ENCODE measurements at places on chromosomes 13 and 19. TPM values are rescaled to one million over a fixed set of nuclear protein-coding genes. Genes with fewer than 3 reads are reported as not detected.

Gene SMARCA4
- total RNA-seq: 111 TPM

Gene ZNF492
- 2.7 TPM for total RNA-seq

Gene ZNF611
- 30.2 TPM for total RNA-seq

Gene LRRC4B
- total RNA-seq: not detected

Gene FGF21
- not detected for total RNA-seq

Gene TEX26
- not detected for total RNA-seq

- H3K4me3 ChIP-seq: no peak overlapping the region
- no peak overlapping the region for H3K27ac ChIP-seq
- peak; percentile 16 for DNase-seq
- H3K27me3 ChIP-seq: peaks cover 18% of the 10 kb centered on the region
These were observed 371.9 kb downstream of the KCNRG start for GRCh38 chr13:50387051-50387581.

DNA sequence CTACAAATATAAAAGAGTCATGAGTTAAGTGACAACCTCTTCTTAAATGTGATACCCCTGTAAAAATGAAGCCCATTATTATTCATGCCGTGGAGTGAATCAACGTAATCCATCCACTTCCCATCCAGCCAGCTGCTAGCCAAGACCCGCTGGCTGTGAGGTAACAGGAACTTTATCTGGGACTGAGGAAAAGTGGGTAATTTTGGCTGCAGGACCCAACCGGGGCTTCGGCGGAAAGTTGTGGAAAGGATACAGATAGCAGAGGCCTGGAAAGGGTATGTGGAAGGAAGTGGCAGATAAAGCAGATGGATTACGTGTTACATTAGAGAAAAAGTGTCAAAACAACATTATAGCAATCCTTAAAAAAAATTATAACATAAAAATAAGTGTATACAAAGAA is 48.3 kb downstream of the SLC7A1 start:
- H3K27ac ChIP-seq: no peak overlapping the region
- no peak for DNase-seq
- no peaks in the 10 kb centered on the region for H3K27me3 ChIP-seq
- peaks cover 28% of the 10 kb centered on the region for H3K36me3 ChIP-seq

DNA sequence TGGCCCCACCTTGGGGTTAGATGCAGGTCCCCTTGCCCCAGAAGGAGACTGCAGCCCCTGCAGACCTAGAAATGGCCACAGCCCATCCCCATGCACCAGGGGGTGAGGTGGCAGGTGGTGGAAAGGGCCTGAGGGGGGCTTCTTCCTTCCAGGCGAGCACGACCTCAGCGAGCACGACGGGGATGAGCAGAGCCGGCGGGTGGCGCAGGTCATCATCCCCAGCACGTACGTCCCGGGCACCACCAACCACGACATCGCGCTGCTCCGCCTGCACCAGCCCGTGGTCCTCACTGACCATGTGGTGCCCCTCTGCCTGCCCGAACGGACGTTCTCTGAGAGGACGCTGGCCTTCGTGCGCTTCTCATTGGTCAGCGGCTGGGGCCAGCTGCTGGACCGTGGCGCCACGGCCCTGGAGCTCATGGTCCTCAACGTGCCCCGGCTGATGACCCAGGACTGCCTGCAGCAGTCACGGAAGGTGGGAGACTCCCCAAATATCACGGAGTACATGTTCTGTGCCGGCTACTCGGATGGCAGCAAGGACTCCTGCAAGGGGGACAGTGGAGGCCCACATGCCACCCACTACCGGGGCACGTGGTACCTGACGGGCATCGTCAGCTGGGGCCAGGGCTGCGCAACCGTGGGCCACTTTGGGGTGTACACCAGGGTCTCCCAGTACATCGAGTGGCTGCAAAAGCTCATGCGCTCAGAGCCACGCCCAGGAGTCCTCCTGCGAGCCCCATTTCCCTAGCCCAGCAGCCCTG is 4.2 kb upstream of the F10 start:
- no peak overlapping the region for H3K4me3 ChIP-seq
- no peak overlapping the region for H3K27ac ChIP-seq
- no peaks in the 10 kb centered on the region for H3K4me1 ChIP-seq

DNA sequence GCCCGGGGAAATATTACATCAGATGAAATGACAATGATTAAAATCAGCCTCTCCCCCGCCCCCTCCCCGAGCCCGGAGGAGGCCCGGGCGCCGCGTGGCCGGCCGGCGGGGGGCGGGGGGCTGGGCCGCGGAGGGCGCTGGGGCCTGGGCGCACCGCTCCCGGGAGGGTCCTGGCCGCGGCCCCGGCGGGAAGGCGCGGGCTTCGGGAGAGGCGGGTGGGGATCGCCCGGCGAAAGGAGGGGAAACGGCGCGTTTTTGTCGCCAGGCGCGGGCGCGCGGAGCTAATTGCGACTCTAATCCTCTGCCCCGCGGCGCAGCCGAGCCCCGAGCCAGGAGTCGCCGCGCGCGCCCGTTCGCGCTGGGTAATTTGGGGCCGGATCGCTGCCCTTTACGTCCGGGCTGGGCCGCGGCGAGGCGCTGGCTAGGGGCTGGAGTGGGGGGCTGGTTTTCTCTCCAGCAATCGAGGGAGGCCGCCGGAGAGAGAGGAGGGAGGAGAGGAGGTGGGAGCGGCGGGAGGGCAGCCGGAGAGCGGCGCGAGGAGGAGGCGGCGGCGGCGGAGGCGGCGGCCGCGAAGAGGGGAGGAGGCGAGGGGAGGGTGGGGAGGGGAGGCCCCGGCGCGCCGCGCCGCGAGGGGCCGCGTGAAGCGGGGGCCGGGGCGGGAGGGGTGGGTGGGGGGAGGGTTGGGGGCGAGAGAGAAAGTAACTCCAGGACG is at the start of gene KCTD15:
KCTD15 (plus strand) TSS at position 707 of the 712 bp plus-strand sequence. CDS start 3,585 bp downstream, outside the sequence.
- peaks cover 2% of the 10 kb centered on the region for H3K4me1 ChIP-seq
- peak within 1 kb of the TSS; percentile 66 for H3K4me3 ChIP-seq
- H3K27ac ChIP-seq: peak within 1 kb of the TSS; percentile 57
- no peak for DNase-seq
- H3K27me3 ChIP-seq: peaks cover 43% of the 10 kb centered on the region

GRCh38 chr13:98189841-98190505 is 12.9 kb upstream of the RNF113B start:
- H3K4me1 ChIP-seq: no peaks in the 10 kb centered on the region
- no peak overlapping the region for H3K27ac ChIP-seq
- no peaks in the 10 kb centered on the region for H3K36me3 ChIP-seq
- DNase-seq: no peak

DNA sequence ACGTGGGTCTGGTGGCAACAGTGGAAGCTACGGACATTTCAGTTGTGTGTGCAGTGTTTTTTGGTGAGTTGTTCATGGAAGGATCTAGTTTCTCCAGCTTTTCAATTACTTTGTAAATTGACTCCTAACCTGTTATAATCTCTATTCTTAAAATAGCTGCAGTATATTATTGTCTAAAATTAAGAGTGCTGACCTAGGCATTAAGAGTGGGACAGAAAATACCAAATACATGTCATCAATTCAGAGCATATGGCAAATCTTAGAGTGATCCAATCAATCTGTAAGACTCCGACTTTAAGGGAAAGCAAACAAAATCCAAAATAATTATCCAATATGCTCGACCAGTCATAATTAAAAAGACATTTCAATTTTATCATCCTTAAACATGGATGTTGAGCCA is 338.1 kb upstream of the PCDH9 start:
- DNase-seq: no peak
- no peaks in the 10 kb centered on the region for H3K4me1 ChIP-seq
- no peaks in the 10 kb centered on the region for H3K27me3 ChIP-seq
- no peak overlapping the region for H3K4me3 ChIP-seq

DNA sequence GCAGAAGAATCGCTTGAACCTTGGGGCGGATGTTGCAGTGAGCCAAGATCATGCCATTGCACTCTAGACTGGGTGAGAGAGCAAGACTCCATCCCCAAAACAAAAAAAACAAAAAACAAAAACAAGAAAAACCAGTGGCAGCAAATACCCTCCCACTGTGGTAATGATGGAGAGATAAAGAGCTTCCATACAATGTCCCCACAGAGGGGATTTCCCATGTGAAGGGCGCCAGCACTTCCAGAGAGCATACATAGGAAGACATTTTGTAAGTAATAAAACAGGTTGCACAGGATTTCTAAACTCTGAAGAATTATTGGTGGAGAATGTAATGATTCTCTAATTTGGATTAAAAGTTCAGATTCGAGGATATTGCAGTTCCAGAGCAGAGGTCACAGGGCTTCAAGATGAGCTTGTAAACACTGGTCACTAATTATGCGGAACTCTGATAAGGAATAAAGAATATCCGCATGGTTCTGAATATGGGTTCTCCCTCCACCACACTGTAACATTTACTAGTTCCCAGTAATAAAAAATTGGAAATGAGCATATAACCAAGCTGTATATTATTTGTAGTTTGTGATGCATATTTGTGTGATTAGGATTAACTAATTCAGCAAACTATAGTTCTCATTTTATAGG is 290.1 kb upstream of the SLC10A2 start:
- no peaks in the 10 kb centered on the region for H3K27me3 ChIP-seq
- no peak overlapping the region for H3K4me3 ChIP-seq
- no peak overlapping the region for H3K27ac ChIP-seq
- no peaks in the 10 kb centered on the region for H3K4me1 ChIP-seq
- H3K36me3 ChIP-seq: no peaks in the 10 kb centered on the region

DNA sequence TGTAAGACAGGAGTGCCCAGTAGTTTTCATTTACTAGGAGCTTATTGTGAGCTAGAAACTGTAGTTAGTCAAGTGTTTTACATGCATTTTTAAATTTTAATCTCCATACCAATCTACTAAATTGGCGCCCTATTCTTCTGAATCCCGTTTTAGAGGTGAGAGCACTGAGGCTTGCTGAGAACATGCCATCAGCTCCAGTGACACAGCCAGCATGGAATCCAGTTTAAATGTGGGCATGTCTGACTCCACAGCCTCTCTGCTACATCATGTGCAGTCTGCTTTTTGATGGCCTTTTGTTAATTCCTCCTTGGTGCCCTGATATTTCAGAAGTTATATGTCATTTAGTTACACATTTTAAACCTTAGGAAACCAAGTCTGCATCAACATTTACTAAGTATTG is 325.4 kb downstream of the DLEU7 start:
- H3K27ac ChIP-seq: no peak overlapping the region
- no peak overlapping the region for H3K4me3 ChIP-seq
- no peak for DNase-seq
- peaks cover 13% of the 10 kb centered on the region for H3K27me3 ChIP-seq

DNA sequence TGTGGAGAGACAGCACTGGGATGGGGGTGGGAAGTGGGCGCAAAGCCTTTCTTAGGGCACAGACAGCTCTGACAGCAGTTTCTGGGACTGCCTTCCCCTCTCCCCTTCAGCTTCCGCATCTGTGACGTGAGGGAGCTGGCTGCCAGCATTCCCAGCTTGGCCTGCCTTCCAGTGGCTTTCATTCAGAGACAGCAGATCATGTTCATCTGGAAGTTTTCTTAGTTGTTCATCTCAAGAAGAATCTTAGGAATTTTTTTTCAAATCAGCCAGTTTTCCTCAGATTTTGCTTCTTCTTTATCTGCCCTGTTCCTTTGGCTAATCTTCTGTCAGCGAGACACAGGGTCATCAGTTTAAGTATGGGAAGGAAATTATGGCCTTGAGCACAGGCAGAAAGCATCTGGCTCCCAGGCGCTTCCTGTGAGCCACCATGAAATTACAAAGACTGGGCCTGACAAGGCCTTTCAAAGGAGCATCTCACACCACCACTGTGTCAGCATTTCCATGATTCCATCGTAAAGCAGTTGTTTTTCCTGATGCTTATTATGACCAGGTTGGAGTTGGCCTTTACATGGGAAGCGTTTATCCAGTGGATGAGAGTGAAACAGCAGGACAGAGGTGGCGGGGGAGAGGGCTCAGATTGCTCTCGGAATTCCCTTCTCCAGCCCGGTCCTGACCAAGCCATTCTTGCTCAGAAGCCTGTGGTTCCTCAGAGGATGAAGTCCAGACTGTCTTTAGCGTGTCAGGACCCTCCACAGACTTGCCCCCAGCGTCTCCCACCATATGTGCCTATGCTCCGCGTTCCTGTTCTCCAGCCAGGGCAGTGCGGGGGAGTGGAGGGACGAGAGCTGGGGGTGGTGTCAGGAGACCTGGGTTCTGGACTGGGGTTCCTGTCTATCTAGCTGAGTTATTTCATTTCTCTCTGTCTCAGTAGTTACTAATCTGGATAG is 43.6 kb downstream of the ARHGAP35 start:
- H3K27ac ChIP-seq: no peak overlapping the region
- no peaks in the 10 kb centered on the region for H3K27me3 ChIP-seq
- H3K36me3 ChIP-seq: no peaks in the 10 kb centered on the region
- H3K4me1 ChIP-seq: peaks cover 17% of the 10 kb centered on the region
- DNase-seq: no peak
